ENCODE measurements at places on chromosomes 13 and 19.

DNA sequence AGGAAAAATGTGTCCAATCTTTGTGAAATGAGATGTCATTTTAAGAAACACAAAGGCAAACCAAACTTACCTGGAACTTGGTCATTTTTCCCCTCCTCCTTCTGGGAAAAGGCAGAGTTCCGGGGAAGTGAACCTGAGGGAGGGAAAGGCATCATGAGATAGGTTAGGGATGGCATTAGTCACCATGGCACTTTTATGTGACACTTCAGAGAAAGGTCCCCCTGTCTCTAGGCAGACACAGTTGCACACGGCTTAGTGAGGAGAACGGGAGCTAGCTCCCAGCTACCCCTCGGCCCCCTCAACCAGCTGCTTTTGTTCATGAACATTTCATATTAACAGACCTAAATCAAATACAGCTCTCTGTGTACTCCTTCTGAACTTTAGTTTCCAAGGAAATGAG lies 1.5 kb downstream of the ZNF235 start:
- no peak for DNase-seq

DNA sequence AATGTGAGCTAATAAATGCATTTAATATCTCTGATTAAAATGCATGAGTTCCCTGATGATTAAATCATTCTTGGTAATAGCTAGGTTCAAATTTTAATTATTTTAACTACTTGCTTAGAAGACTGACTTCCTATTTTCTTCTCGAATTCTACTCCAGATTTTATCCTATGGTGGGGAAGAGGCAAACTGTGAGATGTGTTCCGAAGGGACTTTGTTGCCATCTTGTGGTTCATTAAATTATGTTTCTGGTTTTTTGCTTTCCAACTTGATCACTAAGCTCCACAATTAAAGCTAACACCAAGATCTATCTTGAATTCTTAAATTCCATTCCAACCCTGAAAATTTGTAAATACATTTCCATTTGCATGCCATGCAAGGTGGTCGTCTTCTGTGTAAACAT lies 538.4 kb upstream of the PCDH20 start:
- DNase-seq: no peak

DNA sequence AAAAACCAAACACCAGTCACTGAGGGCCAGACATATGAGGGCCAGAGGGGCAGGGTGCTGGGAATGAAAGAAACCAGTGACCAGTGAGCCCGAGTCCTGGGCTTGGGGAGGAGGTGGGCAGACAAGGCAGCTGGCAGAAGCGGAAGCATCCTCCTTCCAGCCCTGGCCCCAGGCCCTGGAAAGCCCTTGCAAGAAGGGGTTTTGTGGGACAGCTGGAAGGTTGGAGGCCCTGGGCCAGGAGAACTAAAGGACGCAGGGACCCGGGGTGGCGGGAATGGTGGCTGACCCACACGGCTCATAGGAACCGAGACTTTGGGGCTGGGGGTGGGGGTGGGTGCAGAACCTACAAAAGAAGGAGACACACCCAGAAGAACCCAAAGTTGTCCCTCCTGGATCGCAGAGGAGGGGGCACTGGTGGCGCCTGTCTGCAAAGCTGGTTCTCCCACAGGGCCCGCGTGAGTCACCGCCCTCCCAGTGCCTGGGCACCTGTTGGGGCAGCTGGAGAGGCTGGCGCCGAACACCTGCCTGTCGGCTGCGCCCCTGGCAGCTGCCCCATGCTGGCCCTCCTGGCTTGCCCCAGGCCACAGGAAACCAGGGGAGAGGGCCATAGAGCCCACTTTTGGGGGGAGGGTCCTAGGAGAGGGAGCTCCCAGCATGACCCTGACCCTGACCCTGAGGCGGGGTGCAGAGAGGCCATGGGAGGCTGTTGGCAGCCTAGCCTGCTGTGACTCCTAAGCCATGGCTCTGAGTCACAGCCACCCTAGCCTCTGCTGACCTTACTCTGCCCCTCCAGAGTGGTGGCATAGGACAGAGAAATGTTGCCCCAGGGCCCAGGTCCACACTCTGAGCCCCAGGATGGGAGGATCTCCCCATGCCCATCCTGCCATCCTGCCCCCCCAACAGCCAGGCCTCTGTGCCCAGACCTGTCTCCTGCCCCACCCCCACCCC lies 802 bp downstream of the DMPK start:
- DNase-seq: no peak

DNA sequence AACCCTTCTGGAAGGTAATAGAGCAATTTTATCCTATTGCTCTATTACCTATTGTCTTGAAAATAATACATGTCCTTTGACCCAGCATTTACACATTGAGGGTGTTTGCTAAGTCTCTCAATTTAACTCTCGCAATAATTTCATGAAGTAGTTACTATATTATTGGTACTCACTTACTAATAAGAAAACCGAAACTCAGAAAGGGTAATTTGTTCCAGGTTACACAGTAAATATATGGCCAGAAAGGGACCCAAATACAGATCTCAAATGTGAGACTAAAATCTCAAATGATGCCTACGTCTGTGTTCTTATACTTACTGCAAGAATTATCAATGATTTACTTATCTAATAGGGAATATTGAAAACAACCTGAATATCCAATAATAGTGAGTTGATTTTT lies 29.7 kb upstream of the FAM216B start:
- no peak for DNase-seq

DNA sequence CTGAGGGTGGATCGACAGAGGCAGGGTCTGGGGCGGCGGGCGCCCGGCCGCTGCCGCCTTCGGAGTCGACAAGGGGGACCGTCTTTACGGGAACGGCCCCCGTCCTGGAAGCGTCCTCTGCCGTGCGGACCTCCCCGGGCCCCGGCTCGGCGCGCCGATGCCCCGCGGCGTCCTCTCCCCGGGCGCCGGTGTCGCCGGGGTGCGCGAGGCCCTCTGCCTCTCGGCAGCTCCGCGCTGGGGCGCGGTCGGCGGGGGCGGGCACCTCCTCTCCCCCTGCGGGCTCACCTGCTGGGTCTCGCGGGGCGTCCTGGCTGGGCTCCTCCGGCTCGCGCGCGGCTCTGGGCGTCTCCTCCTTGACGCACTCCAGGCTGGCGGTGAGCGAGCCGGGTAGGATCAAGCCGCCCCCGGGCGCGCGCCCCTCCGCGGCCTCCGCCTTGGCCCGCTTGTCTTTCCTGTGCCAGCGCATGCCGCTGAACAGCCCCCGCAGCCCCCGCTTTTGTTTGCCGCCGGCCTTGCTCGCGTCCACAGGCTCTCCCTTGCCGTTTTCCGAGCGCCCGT lies 1.5 kb downstream of the AMER2 start:
- DNase-seq: no peak

GRCh38 chr19:13172346-13173138 lies 22.3 kb downstream of the IER2 start:
- DNase-seq: peak; percentile 76

- DNase-seq: no peak
These were observed 3.8 kb downstream of the GRIK5 start for GRCh38 chr19:42066075-42066754.

- no peak for DNase-seq
These were observed 15.1 kb downstream of the PLK5 start for GRCh38 chr19:1538978-1539377.

- DNase-seq: no peak
These were observed 472.8 kb upstream of the SLITRK5 start for GRCh38 chr13:87198371-87198770.

DNA sequence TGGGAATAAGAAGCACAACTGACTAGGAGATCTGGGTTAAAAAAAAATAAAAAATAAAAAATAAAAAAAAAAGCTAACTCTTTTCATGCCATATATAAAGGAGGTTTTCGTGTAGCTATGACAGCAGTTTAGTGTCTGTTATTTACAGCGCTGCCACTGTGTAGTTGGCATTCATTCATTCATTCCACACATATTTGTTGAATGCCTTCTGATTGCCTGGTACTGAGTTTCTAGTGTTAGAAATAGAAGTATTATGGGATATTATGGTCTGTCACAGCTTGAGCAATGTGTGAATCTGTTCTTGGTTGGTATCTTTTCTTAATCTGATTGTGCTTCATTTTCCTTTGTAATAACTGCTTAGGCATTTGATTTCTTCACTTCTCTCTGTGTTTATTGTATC lies 237.4 kb downstream of the NBEA start:
- no peak for DNase-seq

DNA sequence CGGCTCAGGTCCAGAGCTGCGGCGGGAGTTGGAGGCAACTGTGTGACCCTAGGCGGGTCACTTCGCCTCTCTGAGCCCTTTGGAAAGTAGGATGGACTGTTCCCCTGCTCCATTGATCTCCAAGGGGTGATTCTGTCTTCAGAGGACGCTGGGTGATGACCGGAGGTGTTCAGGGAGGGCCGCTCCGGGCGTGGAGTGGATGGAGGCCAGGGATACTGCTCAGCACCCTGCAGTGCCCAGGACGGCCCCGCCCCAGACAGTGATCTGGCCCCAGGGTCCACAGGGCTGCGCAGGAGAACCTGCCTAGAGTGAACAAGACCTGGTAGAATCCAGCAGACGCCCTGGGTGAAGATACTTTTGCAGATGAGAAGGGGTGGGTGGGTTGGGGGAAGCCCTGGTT lies 7.0 kb downstream of the NCLN start:
- no peak for DNase-seq

DNA sequence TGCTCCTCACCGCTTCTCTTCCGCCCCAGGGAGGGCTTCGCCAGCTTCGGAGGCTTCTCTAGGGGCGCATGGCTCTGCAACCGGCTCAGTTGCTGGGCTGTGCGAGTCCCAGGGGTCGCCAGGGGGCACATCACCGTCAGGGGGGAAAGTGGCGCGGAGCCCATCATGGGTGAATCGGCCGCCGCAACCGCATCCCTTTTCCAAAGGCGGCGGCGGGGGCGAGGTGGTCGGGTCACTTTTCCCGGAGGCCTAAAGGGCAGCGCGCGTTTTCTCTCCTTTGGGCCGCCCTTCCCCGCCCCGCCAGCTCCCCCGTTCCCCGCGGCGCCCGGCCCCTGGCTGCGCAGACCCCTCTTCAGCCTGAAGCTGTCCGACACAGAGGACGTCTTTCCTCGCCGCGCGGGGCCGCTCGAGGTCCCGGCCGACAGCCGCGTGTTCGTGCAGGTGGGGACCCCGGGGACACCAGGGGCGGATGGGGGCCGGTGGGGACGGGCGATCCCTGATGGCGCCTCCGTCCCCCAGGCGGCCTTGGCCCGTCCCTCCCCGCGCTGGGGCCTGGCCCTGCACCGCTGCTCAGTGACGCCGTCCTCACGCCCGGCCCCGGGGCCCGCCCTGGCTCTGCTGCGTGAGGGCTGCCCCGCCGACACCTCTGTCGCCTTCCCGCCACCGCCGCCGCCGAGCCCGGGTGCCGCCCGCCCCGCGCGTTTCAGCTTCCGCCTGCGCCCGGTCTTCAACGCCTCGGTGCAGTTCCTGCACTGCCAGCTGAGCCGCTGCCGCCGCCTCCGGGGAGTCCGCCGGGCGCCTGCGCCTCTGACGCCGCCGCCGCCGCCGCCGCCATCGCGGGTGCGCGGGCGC lies 1.7 kb downstream of the TGFBR3L start:
- DNase-seq: peak; percentile 65

GRCh38 chr13:92827503-92827902 lies 399.1 kb upstream of the GPC6 start:
- no peak for DNase-seq

- peak; percentile 16 for DNase-seq
These were observed 32.5 kb upstream of the NDFIP2 start for GRCh38 chr13:79448413-79448812.
